NCI-H510A treated with DMSO at 0.1 percent for 48 hours (cell line): ENCODE measurements at places on chromosomes 2 and 18.

DNA sequence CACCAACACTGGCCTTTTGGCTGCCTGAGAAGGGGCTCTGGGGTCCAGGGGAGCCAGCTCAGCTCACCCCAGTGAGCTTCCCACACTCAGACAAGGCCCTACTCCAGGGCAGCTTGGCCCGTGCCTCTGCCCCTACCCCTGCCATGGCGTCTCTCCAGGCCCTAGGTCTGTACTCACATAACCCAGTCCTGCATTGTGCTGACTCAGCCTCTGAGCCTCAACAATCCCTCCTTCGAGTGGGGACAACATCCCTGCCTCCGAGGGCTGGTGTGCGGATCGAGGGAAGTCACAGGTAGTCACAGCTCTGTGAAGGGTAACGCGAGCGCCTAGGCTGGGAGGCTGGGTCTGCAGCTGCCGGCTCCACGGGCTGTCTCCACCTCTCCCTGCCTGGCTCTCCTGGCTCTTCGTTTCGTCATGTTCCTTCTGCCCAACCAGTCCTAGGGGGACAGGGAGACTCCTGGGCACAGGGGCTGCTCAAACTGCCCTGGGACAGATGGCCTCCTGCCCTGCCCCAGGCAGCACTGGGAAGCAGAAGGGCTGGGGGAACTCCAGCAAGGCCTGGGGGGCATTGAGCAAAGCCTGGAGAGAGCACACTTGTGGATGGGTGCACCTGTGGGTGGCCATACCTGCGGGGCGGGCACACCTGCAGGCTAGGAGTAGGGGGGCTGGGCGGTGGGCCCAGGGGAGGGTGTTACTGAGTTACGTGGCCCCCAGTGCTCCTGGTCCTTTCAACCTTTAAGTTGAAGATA lies 74.6 kb downstream of the RRM2 start:
- DNase-seq: no peak

DNA sequence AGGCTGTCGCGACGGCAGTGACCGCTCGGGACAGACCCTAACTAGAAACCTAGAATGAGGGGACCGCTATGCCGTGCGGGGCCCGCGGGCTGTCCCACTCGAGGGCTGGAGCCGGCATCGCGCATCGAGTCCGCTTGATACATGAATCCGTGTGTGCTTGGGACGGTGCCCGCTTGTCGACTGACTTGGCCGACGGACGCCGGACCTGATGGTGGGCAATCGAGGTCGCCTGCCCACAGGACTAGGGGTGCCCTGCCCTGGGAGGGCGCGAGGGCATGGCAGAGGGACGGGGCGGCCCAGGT lies 749 bp upstream of the PTMA start:
- no peak for DNase-seq

GRCh38 chr18:35889677-35890076 lies 82.8 kb upstream of the RMP24 start:
- no peak for DNase-seq

DNA sequence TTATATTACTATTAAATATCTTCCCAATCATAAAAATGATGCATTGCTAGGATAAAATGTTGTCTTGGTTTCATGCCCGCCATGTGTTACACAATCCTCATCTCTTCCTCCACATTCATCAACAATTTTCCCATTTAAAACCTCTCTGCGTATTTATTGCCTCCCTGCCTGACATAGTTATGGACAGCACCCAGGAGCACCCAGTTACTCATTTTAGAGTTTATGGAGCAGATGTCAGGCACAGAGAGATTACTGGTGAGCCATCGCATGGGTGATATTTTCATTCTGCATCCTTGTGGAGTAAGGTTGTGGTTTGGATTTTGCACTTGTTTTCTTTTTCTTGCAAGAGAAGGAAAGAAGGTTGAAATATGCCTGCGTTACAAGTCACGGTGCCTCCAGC lies 116.7 kb upstream of the NPAS2 start:
- no peak for DNase-seq

GRCh38 chr2:160309585-160309984 lies 109.5 kb upstream of the ITGB6 start:
- DNase-seq: no peak

DNA sequence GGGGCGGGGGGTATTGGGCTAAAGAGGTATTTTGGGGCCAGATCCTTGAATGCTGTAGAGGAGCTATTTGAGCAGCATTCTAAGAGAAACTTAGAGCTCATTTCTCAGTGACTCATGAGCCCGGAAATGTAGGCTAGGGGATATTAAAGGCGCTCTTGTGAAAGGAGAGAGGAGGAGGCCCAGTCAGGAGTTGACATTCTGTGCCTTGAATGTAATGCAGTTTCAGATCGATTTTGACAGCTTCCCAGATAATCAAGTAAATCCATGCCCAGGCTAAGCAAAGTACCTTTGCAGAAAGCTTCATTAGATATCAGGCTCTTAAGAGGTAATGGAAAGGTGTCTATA lies 1.5 kb downstream of the CAB39 start:
- DNase-seq: peak; percentile 66

- no peak for DNase-seq
Observed at GRCh38 chr2:213252206-213252605, 32.1 kb upstream of the SPAG16 start.

- DNase-seq: no peak
Observed at GRCh38 chr18:56538746-56539145, 99.6 kb downstream of the TXNL1 start.

DNA sequence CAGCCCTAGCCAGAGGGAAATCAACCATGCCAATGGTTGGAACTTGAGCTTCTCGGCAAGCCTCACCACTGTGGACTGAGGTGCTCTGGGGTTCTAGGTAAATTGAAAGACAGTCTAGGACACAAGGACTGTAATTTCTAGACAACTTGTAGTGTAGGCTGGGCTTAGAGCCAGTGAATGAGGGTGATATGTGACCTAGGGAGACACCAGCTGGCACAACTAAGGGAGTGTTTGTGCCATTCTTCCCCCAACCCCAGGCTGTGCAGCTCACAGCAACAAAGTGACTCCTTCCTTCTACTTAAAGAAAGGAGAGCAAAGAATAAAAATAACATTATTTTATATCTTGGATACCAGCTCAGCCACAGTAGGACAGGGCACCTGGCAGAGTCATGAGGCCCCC lies 1690.7 kb upstream of the TMEFF2 start:
- DNase-seq: no peak

GRCh38 chr2:152493417-152493816 lies 158.4 kb downstream of the FMNL2 start:
- DNase-seq: no peak

- DNase-seq: no peak
Observed at GRCh38 chr2:217357886-217358620, 498.2 kb upstream of the TNP1 start.

- DNase-seq: no peak
Observed at GRCh38 chr2:133405252-133405651, 163.0 kb downstream of the NCKAP5 start.

DNA sequence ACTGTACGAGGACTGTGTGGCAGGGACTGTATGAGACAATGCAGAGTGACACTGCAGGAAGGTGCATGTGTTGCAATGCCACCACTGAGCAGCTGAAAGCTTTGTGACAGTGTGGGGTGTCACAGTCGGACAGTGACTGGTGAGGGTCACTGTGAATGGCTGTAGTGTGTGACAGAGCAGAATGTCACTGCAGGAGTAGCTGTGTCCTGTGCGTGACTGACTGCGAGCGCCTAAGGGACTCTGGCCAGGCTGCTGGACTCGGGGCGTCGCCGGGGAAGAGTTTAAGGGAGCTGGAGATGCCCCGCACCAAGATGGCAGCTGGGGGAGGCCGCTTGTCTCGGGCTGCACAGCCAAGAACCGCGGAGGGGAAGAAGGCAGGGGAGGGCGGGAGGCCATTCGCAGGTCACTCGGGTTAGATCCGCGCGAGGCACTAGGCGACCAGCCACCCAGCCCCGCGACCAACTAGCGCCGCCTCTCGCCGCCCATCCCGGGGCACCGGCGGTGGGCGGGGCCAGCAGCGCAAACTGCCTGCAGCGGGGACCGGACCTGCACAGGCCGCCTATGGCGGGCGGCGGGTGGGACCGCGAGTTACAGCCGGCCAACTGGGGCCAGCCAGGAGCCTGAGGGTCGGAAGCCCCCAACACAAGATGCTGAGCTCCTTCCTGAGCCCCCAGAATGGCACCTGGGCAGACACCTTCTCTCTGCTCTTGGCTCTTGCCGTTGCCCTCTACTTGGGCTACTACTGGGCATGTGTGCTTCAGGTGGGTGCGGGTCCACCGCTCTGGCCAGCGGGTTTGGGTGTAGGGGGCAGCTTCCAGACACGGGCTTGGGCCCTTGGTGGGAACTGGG lies at the start of gene ABHD1:
TSS of gene ABHD1 (plus strand) at position 514 of the 849 bp plus-strand sequence. CDS start at position 648, 134 bp downstream.
- DNase-seq: peak; percentile 24

DNA sequence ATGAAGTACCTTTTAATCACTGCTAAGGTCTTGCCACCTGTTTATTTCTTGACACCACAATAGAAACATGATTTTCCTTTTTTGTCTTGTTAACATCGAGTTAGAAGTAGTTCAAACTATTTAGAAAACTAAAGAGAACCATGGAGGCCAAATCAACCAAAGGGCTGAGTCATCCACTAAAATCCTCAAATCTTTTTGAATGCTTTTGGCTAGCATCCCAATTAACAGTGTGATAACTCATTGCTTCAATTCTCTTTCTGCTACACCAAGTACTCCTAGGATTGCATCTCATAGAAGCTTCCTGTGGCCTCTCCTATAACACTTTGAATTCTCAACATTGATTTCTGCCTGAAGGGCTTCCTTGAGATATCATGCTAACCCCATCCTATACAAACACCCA lies 159.9 kb upstream of the MMADHC start:
- no peak for DNase-seq

GRCh38 chr2:104025295-104025694 lies 828.6 kb upstream of the POU3F3 start:
- no peak for DNase-seq

DNA sequence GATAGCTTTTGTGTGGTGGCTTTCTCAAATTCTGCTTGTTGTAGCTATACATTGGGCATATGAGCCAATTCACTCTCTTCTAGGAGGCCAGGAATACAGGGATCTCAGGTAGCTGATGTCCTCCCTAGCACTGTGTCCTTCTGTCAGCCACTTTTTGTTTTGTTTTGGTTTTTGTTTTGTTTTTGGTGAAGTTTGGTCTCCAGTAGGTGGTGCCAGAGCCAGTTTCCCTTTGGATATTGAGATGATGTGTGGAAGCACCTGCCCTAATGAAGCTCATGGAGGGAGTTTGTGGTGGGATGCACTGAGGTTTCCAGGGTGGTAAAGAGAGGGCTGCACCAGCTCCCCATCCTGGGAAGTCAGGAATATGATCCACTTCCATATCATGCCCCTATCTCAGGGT lies 100.5 kb upstream of the VWC2L start:
- DNase-seq: no peak

DNA sequence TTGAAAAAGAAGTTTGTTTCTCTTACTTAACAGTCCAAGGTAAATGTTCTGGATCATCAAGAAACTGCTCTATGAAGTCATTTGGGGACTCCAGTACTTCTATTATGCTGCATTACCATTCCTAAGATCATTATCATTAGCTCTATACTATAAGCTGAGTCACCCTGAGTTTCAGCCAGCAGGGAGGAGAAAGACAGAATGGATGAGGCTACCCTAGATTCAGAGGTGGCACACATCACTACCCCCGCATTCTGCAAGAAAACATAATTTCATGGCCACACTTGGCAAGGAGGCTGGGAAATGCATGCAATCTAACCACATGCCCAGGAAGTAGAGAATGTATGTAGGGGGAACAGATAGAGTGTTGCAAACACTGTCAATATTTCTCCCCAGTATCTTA lies 16.6 kb upstream of the LNPK start:
- DNase-seq: no peak

GRCh38 chr2:9229470-9229820 lies 22.8 kb downstream of the ASAP2 start:
- no peak for DNase-seq

DNA sequence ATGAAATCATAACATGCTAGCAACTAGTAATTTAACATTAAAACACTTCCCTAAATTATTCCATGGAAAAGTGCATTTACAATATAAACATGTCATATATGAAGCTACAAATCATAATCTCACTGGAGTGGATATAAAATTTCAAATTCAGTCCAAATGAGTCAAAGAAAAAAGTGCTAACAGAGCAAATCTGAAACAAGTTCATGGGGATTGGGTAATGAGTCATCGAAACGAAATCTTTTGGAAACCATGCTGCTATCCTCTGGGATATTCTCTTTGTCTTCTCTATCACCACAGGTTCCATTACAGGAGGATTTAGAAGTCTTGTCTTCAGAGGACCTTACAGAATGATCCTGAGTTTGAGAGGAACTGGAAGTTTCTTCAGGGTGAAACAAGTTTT lies 34.1 kb downstream of the STK17B start:
- DNase-seq: no peak

DNA sequence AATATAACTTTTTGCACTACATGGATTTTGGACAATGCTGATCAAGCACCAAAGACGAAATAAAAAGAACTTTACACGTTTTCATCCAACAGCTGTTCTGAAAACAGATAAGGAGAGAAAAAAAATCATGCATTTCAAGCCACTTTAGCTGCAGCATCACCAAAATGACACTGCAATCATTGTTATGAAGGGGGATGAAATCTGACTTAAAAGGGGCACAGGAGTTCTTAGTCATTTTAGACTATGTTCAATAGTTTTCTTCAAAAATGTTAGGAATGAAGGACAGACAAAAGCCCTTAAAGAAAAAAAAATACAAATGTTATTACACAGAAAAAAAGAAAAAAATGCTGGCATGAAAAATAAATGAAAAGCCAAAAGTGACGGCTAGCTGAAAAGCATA lies 71.2 kb downstream of the CUL3 start:
- no peak for DNase-seq

DNA sequence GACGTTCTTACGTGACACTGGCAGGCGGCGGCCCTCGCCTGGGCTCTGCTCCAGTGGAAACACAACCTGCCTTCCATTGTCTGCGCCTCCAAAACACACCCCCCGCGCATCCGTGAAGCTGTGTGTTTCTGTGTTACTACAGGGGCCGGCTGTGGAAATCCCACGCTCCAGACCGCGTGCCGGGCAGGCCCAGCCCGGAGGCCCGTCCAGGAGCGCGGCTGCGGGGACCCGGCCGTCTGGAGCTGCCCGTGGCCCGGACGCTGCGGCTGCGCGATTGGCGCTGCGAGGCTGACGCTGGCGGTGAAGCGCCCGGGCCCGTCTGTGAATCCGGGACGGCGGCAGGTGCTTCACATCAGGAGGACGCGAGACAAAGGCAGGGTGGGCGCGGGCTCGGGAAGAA lies 670.3 kb upstream of the SALL3 start:
- no peak for DNase-seq

- no peak for DNase-seq
Observed at GRCh38 chr2:118709786-118710185, 137.7 kb downstream of the EN1 start.

GRCh38 chr2:177625744-177626650 lies 233.4 kb downstream of the AGPS start:
- no peak for DNase-seq

GRCh38 chr2:47203995-47204394 lies 48.9 kb upstream of the STPG4 start:
- DNase-seq: no peak

DNA sequence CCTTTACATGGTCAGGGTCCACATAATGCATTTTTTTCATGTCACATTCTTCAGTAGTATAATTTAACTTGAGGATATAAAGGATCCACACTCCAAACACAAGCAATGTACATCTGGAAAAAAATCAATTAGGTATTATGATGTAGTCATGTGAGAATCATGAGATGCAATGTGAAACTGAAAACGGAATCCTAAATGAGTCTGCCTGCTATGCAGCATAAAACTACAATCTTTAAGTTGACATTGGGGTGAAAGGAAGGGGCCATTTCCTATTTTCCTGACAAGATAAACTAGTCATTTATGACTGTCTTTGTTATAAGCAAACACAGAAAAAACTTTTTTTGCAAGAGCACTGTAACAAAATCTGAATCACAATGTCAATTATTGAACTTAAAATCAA lies 27.6 kb downstream of the ST3GAL5 start:
- no peak for DNase-seq
